Stimulated activated CD4-positive, alpha-beta T cell treated with anti-CD3 and anti-CD28 coated beads, Interleukin-15, amount 100 ng/mL, for 1 hour (primary cell): ENCODE measurements at places on chromosomes 1 and 21.
A peak's percentile ranks its signal among the peaks of the same experiment; 100 is the strongest.

- DNase-seq, result no peak
Observed at GRCh38 chr21:17191346-17191993, 321.4 kb upstream of the CXADR start.

DNA sequence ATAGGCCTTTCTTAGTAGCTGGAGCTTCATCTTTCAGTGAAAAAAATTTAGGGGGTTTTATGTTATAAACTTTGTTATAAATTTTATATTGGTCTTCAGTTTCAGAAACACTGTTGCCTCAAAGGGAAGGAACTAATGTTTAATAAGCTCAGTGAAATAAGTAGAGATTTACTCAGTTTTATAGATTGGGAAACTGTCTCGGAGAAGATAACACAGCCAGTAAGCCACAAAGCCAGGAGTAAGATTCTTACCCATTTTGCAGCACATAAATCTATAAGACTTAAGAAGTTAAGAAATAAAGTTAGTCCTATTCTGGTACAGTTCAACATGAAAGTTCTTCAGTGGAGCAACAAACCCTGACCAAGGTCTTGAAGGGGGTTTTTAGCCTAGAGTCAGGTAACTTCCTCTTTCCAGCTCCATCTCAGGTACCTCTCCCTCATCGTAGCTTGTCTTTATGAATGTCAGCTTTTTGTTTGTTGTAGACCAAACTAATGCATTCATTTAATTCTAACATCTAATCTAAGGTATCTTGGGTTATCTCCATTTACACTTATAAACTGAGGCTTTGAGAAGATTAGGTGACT, 3.3 kb downstream of the KPNA6 start:
- no peak for DNase-seq

DNA sequence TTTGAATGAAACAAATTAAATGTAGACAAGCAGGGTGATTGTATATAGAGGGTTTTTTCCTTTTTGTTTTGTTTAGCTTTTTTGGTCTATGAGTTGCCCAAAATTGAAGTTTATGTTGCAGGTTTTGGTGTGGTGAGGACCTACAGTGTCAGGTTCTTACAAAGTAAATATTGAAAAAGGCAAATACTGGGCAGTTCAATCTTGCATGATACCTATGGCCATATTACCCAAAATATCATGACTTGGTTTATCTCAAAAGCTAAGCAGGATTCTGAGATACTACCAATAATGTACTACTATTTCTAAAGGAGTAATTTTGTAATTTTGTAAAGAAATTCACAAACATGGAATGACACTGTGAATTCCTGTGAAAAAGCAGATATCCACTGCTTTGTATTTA, 1.8 kb downstream of the DNAJB4 start:
- DNase-seq, result no peak

DNA sequence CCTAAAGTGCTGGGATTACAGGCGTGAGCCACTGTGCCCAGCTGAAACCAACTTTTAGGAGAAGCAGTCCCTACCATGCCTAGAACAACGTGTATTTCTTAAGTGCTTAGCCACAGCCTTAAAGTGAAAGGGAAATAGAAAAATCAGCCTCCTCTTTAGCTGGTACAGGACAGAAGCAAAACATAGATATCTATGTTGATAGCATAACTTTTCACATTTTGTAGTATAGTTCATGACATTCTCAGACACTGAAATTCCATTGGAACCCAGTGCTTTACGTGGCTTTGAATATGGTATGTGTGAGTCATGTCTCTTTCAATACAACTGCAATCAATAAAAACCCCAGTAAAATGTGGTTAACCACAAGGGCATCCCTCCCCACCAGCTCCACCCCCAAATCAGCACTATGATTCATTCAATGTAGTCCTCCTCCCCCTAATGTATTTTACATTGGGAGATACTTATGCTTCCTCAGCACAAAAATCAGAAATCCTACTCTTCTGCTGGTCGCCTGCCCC, 32.1 kb downstream of the TGFB2 start:
- DNase-seq, result peak; percentile 3

DNA sequence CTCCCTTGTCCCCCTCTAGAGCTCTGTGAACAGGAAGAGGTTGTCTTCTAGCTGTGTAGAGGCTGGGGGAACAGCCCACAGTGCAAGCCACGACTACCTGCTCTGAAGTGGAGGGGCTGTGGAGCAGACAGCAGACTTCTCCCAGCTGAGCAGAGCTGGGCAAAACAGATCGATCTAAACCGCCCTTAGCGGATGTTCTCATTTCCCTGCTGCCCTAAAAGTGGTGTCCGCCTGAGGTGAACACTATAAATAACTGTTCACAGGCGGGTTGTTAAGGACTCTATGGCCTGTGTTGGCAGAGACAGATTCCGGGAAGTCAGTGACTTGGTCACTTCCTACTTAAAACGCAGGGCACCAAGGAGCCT, 203.2 kb downstream of the RHOU start:
- no peak for DNase-seq
